ENCODE measurements at places on chromosomes 6 and 20.

GRCh38 chr6:9307786-9308185 is 872.4 kb upstream of the SLC35B3 start:
- no peak for DNase-seq

GRCh38 chr20:2794202-2794748 is 6.2 kb downstream of the CPXM1 start:
- no peak for DNase-seq

DNA sequence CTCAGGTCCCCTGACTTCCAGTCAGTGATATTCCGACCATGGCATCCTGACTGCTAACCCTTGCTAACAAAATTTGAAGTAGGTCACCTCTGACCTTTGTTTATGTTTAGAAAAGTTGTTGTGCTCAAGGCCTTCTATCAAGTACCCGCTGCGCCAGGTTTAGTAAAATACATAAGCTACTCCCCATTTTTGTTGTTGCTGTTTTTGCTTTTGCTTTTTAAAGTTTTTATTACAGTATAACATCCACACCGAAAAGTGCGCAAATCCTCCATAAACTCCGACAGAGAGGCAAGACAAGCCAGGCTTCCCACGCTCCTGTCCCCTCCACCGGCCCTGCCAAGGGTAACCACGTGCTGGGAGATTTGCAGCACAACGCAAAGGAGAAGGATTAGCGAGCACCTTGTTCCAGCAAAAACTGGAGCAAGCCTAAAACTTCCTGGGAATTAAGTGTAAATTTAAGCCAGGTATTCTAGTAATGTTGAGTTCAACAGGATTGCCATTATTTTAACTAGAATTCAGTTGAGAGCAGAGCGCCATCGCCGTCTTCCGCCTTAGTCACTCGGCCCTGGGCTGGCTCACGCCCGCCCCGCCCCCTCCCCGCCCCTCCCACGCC is 17.8 kb upstream of the HMGN4 start:
- DNase-seq = peak; percentile 75

DNA sequence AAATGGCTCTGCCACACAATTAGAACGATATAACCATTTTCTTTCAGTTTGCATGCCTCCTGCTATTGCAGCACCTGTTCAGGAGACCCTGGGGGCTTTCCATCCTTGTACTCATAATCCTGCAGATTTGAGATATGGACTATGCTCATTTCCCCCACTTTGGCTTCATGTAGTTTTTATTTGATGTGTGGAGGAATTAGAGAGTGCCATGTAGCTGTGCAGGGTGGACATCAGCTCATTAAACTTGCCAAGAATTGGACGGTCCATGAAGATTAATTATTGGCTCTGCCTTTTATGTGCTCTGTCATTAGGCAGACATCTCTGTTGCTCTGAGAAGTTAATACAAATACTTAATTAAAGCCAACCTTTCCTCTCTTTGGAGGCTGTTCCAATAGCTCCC is 66.2 kb upstream of the CD83 start:
- no peak for DNase-seq

- DNase-seq = no peak
Measured at GRCh38 chr6:159756508-159756907, 5.3 kb upstream of the ACAT2 start.

DNA sequence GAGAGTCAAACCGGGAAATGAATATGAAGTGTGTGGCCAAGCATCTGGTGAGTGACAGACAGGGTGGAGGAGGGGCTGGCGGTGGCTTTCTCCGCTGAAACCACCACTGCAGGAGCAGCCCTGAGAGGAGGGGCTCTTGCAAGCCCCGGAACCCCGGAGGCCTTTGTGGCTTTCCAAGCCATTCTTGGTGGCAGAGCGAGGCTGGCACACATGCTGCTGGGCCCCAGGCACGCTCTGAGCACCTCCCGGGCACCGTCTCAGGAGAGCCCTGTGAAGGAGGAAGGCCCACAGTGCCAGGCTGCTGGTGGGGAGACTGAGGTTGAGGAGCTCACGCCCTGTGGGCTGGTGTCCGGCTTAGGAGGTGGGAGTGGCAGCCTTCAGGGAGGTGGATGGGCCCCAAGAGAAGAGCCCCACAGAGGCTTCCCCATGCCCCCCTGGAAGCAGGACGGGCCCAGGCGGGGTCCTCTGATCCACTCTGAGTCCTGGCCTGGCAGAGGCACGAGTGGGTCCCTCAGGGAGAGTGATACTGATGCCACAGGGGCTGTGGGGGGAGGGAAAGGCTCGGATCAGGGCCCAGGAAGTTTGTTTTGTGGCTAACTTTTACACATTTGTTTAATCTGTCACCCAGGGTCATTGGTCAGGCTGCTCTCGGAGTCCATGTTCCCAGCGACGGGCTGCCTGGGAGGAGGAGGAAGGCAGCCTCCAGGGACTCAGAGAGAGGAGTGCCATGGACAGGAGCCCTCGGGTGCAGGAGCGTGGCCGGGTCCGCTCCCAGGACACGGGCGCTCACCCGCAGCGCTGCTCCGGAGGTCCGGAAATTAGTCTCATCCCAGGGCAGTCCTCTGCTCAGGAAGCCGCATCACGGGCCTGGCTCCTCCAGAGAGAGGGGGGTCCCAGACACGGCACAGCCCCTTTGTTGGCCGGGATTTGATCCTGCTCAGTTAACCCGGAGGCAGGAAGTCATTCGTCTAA is 170.7 kb downstream of the ERMARD start:
- DNase-seq = peak; percentile 72

GRCh38 chr20:20480689-20481088 is 112.8 kb downstream of the INSM1 start:
- no peak for DNase-seq

GRCh38 chr6:23277521-23278179 is 708.3 kb downstream of the HDGFL1 start:
- no peak for DNase-seq

GRCh38 chr20:41123631-41124030 is 13.7 kb upstream of the PLCG1 start:
- DNase-seq = no peak

- DNase-seq = no peak
Measured at GRCh38 chr20:56428881-56429280, 16.8 kb downstream of the CASS4 start.

GRCh38 chr6:143396497-143397226 is 53.8 kb downstream of the ADAT2 start:
- DNase-seq = no peak

GRCh38 chr6:117025310-117025709 is 148.3 kb downstream of the RFX6 start:
- DNase-seq = peak; percentile 18

DNA sequence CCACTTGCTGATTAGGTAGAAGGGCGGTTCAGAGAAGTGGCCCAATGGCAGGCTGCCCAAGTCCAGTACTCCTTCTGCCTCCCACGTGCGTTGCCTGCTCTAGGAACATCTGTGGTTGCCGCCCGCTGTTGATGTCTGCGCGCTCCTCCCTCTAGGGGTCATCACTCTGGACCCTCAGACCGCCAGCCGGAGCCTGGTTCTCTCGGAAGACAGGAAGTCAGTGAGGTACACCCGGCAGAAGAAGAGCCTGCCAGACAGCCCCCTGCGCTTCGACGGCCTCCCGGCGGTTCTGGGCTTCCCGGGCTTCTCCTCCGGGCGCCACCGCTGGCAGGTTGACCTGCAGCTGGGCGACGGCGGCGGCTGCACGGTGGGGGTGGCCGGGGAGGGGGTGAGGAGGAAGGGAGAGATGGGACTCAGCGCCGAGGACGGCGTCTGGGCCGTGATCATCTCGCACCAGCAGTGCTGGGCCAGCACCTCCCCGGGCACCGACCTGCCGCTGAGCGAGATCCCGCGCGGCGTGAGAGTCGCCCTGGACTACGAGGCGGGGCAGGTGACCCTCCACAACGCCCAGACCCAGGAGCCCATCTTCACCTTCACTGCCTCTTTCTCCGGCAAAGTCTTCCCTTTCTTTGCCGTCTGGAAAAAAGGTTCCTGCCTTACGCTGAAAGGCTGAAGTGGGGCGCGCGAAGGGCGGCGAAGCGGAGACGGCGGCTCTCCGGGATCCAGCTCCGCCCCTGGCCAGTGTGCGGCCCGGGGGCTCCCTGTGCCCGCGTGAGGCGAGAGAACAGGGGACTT is 8.5 kb downstream of the TRIM15 start:
- peak; percentile 78 for DNase-seq

- no peak for DNase-seq
Measured at GRCh38 chr20:56285496-56285895, 37.0 kb downstream of the MC3R start.

DNA sequence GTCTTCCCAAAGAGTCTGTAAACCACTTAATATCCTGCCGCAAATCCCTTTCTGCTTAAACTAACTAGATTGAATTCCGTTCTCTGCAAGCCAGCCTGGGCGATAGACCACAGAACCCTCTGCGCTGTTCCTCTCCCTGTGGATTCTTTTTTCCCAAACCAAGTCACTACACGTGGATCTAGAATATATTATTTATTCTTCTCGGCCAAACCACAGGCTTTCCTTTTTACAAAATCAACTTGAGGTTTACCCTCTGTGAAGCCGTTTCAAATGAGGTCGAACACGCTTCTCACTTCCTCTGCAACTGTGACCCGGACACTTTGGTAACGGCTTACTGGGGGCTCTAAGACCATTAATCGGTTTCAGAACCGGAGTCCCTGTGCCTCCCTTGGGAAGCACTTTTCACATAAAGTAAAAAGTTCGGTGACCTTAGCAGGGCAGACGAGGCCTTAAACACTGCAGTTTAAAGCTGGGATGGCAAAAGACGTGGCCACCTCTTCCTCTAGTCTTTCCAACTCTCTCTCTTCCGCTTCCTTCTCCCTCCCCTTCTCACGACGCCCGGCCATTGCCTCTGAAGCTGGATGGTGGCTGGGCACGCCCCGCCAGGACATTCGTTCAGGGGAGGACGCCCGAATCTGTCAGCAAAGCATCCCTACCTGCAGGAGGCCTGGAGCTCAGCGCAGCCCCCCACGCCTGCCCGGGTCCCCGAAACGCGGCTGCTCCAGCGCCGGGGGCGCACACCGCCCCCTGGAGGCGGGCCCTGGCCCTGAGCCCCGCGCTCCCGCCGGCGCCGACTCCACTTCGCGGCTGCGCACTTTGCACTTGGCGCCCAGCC is 55.0 kb upstream of the FOXC1 start:
- DNase-seq = peak; percentile 94

DNA sequence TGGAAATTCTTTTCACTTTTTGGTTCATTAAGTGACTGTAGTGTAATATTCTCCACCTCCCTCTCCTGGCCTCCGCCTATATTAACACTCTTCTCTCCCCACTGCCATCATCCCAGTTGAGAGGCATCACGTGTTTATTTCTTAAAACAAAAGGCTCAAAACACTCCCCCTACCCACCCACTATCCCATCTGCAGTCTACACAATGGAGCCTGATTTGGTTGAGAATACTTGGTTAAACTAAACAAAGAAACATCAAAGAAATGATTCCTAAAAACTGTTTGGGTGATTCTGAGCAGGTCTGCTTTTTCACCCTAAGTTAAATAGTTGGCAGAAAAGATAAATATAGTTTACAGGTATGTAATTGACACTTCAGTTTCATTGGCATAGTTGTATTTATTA is 5.9 kb downstream of the TFAP2B start:
- DNase-seq = no peak

DNA sequence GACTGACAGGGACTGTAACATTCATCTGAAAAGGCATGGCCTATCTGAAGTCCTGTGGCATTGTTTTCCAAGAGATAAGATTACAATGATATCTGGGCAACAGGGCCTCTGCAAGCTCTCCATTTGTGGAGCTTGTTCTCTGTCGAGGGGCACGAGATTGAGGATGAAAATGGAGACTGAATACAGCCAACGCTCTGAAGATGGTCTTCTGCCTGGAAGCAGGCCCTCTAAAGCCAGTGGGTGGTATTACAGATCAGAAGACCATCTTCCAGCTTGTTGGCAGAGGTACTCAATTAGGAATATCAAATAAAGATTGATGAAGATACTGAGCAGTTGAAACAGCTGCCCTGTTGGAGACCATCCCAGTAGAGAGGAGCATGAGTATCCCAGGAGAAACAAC is 288.2 kb downstream of the CENPW start:
- no peak for DNase-seq

DNA sequence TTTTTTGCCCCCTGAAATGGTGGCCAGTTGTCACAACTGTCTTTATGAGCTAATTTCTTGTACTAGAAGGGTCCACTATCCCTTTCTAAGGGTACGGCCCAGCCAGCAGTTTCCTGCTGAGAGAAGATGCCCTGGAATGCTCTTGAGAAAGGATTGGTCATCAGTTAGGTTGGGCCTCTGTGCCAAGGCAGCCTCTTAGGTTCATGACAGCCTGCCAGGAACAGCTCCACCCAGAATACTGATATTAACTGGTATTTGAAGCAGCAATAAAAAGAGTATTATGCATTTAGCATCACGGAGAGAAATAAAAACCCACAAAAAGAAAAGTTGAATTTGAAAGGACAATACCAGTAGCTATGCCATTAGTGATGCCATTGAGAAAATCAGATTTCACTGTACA is 9.0 kb upstream of the HINT3 start:
- DNase-seq = no peak

GRCh38 chr6:119036081-119036480 is 42.4 kb downstream of the FAM184A start:
- DNase-seq = peak; percentile 16

DNA sequence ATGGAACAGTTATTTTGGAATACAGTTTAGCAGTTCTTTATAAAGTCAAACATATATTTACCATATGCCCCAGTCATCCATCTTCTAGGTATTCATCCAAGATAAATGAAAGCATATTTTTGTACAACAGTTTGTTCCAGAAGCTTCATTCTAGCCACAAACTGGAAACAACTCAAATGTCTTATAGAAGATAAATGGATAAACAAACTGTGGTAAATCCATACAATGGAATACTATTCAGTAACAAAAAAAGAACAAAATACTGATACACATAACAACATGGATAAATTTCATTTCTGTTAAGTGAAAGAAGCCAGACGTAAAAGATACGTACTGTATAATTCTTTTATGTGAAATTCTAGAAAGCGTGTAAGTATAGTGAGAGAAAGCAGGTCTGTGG is 167.0 kb upstream of the AHI1 start:
- no peak for DNase-seq

DNA sequence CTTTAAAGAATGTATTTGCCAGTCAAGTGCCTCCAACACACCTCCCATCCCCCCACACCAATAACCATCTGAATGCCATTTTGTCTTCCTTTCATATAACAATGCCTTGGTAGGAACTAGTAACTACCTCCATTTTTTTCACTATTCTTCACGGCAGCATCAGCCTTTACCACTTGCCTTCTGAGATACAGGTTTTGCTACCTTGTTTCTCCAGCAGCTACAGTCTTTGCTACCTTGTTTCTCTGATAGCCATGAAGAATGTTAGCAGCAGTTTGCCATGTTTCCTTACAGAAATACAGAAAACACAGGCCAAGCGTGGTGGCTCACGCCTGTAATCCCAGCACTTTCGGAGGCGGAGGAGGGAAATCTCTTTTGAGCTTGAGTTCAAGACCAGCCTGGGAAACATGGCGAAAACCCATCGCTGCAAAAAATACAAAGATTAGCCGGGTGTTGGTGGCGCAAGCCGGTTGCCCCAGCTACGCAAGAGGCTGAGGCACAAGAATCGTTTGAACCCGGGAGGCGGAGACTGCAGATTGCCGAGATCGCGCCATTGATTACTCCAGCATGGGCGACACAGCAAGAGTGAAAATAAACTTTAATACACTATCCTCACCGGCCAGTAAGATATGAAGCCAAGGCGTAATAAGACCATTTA is 100.9 kb downstream of the HFE start:
- DNase-seq = no peak

- no peak for DNase-seq
Measured at GRCh38 chr20:35055445-35056276, 36.9 kb downstream of the TRPC4AP start.

GRCh38 chr6:25934156-25934555 is 3.7 kb upstream of the SLC17A2 start:
- no peak for DNase-seq

GRCh38 chr6:116144605-116145004 is 18.7 kb upstream of the COL10A1 start:
- DNase-seq = no peak

- DNase-seq = no peak
Measured at GRCh38 chr6:37582306-37582705, 82.6 kb upstream of the CCDC167 start.
